Stimulated activated CD4-positive, alpha-beta T cell treated with anti-CD3 and anti-CD28 coated beads, Interleukin-4, amount 100 ng/mL, for 48 hours (primary cell): ENCODE measurements at places on chromosomes 13 and 19.

DNA sequence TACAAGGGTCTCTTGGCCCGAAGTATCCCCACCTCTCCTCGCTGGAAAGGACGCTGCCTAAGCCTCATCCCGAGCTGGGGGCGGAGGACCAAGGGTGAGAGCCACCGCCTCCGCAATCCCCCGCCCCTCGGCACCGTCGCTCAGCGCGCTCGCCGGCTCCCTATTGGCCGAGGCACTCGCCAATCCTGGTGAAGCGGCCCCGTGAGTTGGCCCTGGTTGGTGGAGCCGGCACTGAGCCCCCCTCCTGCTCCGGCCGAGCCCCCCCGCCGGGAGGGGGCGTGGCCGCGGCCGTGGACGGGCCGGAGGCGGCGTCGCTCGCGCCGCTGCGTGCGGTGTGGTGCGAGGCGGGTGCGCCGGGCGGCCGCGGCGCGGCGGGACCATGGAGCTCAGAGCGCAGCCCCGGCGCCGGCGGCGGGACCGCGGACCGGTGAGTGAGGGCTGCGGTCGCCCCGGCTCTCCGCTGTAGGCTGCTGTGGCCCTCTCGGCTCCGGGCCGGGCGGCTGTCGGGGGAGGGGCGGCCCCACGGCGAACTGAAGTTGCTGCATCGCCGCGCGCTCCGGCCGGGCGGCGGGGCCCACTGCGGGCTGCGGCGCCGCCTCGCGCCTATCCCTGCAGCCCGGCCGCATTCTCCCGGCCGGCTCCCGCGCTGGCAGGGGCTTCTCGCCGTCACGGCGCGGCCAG lies at the start of gene WASF3:
Gene WASF3, plus strand, starts transcription at position 291 of the 681 bp plus-strand sequence. CDS start 84,588 bp downstream, outside the sequence.
- DNase-seq, result peak; percentile 25

- no peak for DNase-seq
These were observed 27.3 kb upstream of the ZNF254 start for GRCh38 chr19:24059563-24060295.

DNA sequence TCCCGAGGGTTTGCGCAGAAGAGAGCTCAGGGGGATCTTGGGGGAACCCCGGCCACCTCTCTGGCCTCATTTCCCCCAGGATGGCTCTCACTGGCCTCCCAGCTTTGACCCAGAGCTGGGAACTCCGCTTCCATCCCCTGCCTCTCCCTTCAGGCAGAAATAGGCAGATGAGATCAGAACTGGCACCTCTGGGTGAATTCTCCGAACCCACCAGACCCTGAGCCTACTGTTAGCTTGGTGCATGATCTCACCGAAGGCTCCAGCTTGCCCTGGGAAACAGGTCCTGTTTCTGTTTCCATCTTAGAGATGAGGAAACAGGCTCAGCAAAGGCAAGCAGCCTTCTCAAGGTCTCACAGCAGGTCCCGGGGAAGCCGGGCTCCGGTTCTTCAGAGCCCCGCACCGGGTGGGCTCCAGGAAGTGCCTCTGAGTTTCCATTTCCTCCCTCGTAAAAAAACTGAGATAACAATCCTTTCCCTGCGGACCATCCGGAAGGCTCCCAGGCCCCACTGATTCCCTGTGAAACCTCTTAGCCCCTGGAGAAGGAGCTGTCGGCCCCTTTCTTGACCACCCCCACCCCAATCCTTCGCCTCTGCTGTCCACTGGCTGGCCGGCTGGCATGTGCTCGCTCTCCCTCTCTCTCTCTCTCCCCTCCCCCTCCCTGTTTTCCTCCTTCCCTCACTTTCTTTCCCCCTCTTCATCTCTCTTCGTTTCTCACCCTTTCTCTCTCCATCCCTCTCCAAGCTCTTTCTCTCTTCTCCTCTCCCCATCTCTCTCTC lies 2.1 kb downstream of the NECTIN2 start:
- DNase-seq, result no peak

DNA sequence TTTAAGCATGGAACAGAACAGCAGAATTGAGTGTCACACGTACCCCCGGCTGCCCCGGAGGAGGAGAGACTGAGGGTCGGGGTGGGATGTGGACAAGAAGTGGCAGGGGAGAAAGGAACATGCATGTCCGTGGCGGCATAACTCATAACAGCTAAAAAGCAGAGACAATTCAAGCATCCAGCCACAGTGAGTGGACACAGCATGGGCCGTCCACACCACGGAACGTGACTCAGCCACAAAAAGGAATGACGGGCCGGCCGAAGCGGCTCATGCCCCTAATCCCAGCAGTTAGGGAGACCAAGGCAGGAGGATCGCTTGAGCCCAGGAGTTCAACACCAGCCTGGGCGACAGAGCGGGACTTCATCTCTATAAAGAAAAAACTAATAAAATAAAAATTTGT lies 7.6 kb downstream of the DOHH start:
- no peak for DNase-seq

DNA sequence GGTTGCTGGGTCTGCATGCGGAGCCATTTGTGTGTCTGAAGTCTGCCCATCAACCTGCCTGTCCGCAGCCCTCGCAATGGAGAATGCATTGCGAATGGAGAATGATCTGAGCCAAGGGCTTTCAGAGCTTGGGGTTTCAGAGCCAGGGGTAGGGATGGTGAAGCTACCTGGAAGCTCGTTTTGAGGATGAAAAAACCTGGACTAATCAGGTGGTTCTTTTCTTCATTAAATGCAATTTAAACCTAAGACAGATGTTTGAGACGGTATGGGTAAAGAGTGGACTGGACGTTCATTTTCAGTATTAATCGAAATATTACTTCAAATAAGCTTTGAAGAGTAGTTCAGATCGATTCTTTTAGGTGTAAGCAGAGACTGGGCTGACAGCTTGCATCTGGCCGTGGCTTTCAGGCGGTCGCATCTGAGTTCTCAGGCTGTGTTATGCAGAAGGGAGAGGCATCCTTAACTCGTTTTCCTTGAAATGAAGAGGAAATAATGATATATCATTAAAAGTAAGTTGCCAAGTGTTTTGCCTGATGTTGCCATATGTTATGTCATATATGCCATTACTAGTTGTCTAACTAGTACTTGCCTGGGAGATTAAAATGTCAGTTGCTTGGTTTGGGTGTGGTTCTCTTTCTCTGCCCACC lies 801 bp downstream of the MCF2L start:
- DNase-seq, result no peak

DNA sequence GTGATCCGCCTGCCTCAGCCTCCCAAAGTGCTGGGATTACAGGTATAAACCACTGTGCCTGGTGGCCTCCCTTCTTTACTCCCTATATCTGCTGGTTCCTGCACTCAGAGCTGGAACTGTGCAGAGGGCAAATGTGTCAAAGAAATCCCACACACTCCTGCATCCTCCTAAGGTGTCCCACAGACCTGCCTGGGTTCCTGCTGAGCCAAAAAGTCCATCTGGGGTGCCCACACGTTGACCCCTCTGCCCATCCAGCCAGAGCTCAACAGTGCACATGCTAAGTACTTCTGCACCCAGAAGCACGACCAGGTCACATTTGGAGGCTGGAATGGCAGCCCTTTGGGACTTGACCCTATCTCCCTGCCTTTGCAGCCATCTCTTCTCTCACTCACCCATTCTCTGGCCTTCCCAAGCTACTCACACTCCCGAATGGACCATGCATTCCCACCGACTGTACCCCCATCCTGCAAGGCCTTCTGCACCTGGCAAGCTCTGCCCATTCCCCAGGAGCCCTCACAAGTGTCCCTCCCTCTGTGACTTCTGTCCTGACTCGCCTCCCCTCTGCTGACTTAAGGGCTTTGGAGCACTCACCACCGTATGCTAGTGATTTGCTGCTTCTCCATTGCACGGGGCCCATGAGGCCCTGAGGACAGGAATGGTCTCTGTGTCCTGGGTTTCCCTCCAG lies 152.1 kb downstream of the KCTD15 start:
- DNase-seq, result no peak
